Right kidney (tissue), 9 donors: ENCODE measurements at places on chromosomes 12 and 14.

- DNase-seq: no peak
Observed at GRCh38 chr14:51014086-51014485, 69.8 kb upstream of the PYGL start.

- DNase-seq: no peak
Observed at GRCh38 chr12:42923156-42923555, 333.6 kb upstream of the PRICKLE1 start.

GRCh38 chr14:60760644-60761364 is 26.2 kb downstream of the MNAT1 start:
- DNase-seq: no peak

- DNase-seq: no peak
Observed at GRCh38 chr14:22540811-22541360, 48.1 kb downstream of the DAD1 start.

GRCh38 chr12:109650808-109651207 is 62.8 kb upstream of the FAM222A start:
- DNase-seq: no peak

- peak; percentile 15 for DNase-seq
Observed at GRCh38 chr14:69288011-69288771, 28.2 kb downstream of the GALNT16 start.

- no peak for DNase-seq
Observed at GRCh38 chr14:92729634-92730358, 18.6 kb downstream of the LGMN start.

GRCh38 chr14:22900081-22900799 is 17.2 kb downstream of the REM2 start:
- peak; percentile 37 for DNase-seq

DNA sequence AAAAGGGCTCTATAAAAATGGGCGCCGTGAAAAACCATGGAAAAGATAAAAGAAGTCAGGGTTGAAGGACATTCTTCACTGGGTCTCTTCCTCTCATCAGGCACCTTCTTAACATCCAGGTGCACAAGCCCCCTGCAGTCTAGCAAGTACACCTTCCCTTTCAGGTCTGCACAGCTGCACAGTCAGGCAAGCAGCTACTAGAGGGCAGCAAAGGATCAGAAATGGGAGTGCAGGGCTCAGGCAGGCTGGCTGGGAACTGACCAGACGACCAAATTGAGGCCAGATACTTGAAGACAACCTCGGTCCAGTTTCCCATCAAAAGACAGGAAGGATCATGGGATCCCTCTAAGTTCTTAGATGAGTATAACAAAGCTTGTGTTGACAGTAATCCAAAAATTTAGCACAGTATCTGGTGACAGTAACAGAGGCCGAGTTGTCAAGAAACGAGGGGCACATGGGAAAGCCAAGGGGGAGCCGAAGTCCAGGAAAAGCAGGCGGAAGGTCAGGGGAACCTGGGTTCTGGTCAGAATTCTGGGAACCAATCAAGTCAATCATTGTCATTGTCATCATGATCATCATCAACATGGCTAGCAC is 10.1 kb upstream of the GRIP1 start:
- DNase-seq: peak; percentile 38

DNA sequence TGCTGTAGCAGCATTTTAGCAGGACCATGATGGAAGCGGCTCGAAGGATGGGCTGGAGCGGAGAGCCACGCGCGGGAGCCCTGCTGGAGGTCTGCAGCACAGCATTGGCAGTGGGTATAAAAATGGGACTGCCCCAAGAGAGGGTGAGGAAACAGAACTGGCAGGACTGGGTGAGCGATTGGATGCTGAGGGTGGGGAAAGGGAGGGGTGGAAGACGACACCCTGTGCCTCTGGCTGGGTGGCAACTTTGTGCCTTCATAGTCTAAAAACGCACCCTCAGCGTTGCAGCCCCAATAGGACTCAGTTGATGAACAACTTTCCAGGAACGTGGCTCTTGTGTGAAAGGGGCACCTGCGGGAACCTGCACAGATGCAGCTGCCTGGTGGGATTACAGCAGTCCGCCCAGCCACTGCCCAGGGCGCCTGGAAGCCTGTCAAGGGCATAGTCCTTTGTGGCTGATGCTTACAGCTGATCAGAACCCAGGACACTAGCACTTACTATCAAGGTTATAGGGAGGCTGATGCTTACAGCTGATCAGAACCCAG is 73.0 kb downstream of the NINJ2 start:
- no peak for DNase-seq

DNA sequence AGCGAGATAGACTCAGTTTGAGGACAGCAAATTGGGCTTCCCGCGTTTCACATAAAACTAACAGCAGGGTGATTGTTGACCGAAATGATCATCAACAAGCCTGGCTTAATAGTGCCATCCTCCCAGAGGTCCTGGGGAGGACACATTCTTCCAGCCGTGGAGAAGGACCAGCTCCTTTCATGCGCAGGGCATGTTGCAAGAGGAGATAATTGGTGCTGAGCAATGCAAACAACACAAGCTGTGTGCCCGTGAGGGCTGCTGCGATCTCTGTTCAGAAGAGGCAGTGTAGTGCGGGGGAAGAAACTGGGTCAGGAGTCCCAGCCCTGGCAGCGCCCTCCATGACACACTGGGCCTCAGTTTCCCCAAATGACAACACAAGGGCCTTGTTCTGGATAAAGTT is 54.3 kb downstream of the CCDC85C start:
- no peak for DNase-seq

- DNase-seq: peak; percentile 29
Observed at GRCh38 chr12:51871918-51872688, 15.8 kb upstream of the ANKRD33 start.

GRCh38 chr14:91115986-91116770 is 2.3 kb downstream of the DGLUCY start:
- no peak for DNase-seq

DNA sequence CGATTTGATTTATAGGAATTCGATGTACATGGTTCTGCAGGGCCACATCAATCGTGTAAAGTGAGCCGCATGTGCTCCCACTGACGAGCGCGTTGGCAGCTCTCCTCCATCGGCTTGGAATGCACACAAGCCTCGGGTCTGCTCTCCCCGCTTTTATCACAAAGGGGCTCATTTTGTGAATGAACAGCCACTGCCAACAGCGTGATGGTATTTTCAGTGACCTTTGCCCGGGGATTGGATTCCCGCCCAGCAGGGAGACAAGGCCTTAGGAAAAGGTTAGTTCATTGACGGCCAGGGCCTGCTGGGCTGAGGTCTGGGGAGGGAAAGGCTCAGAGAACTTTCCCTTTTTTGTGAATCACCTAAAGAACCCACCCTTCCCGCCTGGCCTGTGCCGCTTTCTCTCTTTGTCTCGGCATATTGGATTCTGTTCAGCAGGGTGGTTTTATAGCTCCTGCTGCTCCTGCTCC is 232.1 kb downstream of the MSRB3 start:
- peak; percentile 81 for DNase-seq

- no peak for DNase-seq
Observed at GRCh38 chr12:75747572-75748021, 236.2 kb upstream of the KRR1 start.

DNA sequence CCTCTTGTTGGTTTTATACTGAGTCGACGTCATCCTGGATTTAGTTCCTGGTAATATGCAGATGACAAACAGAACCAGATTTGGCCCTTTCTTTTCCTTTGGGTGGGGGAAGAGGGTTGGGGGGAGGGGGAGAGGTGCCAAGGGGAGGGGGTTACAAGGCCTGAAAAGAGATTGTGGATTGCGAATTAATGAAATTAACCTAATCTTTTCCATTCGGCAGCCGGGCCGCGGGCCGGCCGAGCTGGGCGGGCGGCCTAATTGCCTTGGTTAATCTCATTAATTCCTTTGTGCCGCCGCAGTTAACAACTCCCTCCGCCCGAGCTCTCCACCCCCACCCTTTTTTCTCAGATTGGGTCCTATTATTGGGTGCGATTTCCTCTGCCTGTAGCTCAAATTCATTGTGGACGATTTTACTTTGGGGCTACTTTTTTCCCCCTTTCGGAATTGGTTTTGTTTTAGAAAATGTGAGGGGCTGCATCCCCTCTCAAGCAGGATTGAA is 387 bp upstream of the GSC start:
- peak; percentile 44 for DNase-seq

DNA sequence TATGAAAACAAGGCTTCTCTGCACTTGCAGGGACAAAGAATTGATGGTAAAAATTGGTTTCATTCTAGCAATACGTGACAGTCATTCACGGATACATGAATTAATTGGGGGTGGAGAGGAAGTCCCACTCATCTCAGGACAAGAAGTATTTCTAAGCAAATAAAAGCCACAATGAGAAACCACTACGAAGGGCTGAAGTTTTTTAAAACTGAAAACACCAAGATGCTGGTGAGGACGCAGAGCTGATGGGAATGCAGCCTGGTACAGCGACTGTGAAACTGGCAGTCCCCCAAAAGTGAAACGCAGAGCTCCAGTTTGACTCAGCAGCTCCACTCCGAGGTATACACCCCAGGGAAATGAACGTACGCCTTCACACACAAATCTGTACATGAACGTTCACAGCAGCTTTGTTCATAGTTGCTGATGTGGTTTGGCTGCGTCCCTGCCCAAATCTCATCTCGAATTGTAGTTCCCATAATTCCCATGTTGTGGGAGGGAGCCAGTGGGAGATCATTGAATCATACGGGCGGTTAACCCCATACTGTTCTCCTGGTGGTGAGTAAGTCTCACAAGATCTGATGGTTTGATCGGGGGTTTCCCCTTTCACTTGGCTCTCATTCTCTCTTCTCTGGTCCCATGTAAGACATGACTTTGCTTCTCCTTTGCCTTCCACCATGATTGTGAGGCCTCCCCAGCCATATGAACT is 89.0 kb downstream of the SCARB1 start:
- DNase-seq: no peak

DNA sequence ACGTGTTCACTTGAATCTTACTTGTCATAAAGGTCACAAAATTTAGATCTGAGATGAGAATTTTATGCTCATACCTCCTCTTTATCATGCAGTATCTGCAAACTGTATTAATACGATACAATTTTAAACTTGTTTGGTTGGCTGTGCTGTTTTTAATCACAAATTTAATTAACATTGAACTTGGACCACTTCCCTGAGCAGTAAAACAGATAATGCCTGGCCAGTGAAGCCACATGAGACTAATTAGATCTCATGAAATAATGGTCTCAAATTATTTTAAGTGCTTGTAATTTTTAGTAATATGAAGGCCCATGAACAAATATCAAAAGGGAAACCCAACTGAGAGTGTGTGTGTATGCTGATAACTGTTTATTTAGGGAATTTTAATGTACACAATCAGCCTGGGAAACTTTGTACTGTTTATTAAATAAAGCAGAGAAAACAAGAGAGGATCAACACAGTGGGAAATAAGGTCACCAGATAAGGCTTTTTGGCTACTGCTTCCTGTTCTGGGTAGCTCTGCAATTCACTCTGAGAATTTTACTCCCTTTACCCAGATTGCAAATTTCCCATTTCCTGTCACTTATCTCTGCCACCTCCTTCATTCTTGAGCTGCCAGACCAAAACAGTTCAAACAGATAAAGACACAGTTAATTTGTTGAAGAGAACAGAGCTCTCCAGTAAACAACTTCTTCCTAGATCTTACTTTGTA is 61.6 kb upstream of the GNPNAT1 start:
- no peak for DNase-seq

DNA sequence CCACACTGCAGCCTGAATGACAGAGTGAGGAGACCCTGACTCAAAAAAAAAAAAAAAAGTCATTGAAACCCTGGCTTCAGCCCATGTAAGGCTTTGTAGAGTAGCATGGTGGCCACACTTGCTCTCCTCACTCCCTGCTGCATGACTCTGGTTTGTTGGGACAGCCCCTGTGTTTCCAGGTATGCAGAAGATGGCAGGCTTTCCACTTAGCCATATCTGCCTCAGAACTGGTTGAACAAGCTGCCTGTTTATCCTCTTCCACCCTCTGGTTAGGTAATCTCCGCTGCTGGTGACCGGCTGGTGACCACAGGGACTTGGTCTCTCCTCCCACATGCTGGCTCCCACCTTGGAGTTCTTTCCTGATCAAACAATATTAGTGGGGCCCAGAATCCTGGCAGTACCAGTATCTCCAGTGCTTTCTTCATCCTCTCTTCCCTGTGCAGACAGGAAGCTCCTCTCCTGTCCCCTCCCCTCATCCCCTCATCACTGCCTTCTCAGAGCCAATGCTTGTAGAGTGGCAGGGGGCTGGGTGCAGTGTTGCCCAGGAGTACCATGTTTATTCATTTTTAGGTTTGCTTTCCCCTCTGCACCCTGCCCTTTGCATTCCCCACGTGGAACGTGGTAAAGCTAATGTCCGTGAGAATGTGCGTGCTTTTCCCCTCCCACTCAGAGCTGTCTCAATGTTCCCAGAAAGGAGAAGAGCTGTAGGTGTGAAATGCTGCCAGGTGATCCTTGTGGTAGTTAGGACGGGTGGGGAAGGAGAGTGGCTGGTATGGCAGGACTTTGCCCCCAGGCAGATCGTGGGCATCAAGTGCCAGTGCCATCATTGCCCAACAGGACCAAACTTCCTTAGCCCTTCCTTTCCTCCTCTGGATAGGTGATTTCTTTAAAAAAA is 11.3 kb downstream of the ABHD12B start:
- DNase-seq: no peak

- DNase-seq: no peak
Observed at GRCh38 chr12:18496156-18496555, 234.8 kb downstream of the PIK3C2G start.

GRCh38 chr14:35362911-35363374 is 41.6 kb downstream of the NFKBIA start:
- no peak for DNase-seq

DNA sequence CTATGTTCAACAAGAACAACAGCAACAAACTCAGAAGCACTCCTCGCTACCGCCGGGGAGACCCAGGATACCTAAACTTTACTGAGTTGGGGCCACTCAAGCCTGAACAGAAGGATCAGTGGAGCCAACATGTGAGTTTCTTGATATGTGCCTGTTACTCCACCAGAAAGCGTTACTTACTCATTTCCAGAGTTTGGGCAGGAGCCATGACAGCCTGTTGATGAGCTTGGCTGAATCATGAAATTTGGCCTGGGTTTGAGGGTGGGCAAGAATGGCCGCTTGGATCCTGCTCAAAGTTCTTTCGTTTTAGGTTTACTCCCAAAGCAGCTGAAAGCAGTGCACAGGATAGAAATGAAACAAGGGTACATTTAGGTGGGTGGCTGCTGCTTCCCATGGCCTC is 12.0 kb upstream of the GALNT6 start:
- no peak for DNase-seq

DNA sequence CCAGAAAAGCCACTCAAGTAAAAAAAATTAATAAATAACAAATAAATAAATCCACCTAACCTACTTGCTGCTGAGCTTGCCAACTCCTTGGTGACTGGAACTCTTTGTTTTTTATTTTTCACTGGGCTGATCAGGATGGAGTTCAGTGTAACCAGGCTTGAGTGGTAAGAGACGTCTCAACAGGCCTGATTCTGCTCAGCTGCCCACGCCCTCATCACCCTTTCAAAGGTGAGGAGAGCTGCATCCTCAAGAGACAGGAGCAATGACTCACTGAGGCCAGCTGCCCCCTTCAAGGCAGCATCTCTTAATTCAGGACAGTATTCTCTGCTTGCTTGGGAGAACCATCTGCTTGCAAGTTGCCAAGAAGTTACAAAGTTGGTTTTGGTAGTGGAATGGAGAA is 111.9 kb upstream of the CPM start:
- DNase-seq: no peak

GRCh38 chr12:119659289-119659897 is 8.5 kb upstream of the PRKAB1 start:
- DNase-seq: no peak
